ENCODE measurements at places on chromosomes 2 and 18.

- no peak overlapping the region for H3K4me3 ChIP-seq
- H3K27ac ChIP-seq: peak overlapping the region; percentile 20
- H3K36me3 ChIP-seq: peaks cover 17% of the 10 kb centered on the region
- DNase-seq: no peak
- no peaks in the 10 kb centered on the region for H3K27me3 ChIP-seq
Observed at GRCh38 chr2:127508631-127509034, 17.7 kb downstream of the IWS1 start.

DNA sequence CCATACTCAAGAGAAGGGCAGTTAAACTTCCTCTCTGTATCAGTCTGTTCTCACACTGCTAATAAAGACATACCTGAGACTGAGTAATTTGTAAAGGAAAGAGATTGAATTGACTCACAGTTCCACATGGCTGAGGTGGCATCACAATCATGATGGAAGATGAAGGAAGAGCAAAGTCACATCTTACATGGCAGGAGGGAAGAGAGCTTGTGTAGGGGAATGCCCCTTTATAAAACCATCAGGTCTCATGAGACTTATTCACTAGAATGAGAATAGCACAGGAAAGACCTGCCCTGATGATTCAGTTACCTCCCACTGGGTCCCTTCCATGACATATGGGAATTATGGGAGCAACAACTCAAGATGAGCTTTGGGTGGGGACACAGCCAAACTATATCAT, 1.4 kb upstream of the IL36B start:
- H3K4me3 ChIP-seq: no peak overlapping the region
- no peak for DNase-seq
- H3K36me3 ChIP-seq: peaks cover 29% of the 10 kb centered on the region
- H3K27me3 ChIP-seq: no peaks in the 10 kb centered on the region
- H3K4me1 ChIP-seq: peaks cover 6% of the 10 kb centered on the region

DNA sequence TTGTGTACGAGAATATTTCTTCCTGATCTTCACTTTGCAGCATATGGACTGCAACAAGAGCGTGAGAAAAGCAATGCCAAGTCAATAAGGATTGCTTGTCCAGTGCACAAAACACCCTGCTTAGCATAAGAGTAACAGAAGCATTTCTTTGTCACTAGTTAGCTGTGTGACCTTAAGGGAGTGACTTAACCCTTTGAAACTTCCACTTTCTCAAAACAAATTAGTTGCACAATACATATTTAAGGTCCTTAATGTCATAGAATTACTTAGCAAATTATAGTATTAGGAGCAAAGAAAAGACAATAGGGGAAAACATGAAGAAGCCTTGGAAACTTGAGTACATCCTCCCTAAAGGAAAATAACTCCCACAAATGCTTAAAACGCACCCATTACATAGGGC, 230.1 kb downstream of the RNF152 start:
- no peaks in the 10 kb centered on the region for H3K36me3 ChIP-seq
- no peak overlapping the region for H3K27ac ChIP-seq
- peaks cover 14% of the 10 kb centered on the region for H3K27me3 ChIP-seq

- peak overlapping the region; percentile 84 for H3K4me3 ChIP-seq
- peak; percentile 10 for DNase-seq
- peaks cover 7% of the 10 kb centered on the region for H3K4me1 ChIP-seq
- no peaks in the 10 kb centered on the region for H3K36me3 ChIP-seq
Observed at GRCh38 chr2:164840458-164840929, 1.1 kb downstream of the COBLL1 start.

GRCh38 chr2:233901884-233902283, 15.3 kb upstream of the TRPM8 start:
- peaks cover 9% of the 10 kb centered on the region for H3K4me1 ChIP-seq
- H3K4me3 ChIP-seq: no peak overlapping the region
- peaks cover 8% of the 10 kb centered on the region for H3K27me3 ChIP-seq
- H3K36me3 ChIP-seq: peaks cover 2% of the 10 kb centered on the region

DNA sequence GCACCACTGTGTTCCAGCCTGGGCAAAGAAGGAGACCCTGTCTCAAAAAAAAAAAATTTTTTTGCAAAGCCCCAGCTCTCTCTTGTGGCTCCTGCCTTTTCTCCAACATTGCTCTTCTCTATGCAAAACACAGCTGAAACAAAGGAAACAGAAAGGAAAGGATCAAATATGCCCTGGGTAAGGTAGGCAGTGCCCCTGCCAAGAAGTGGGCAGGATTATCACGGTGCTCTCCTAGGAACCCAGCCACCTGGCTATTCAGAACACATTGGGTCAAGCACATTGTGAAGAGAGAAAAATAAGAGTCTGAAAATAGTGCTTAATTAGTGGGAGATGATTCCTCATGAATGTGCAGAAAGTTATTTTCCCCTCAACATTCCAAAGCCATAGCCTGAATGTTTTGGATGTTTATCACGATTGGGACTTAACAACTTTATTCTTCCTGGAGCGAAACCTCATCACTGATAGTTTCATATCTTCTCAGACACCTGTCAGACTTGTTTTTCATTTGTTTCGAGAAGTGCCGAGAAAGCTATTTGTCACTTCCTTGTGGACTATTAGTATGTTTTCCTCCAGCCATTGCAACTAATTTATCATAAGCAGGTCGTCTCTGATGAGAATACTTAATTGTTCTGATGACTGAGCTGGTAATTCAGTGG, 42.7 kb upstream of the RPL31 start:
- no peak overlapping the region for H3K4me3 ChIP-seq
- H3K27me3 ChIP-seq: no peaks in the 10 kb centered on the region
- H3K27ac ChIP-seq: no peak overlapping the region
- peaks cover 8% of the 10 kb centered on the region for H3K4me1 ChIP-seq

DNA sequence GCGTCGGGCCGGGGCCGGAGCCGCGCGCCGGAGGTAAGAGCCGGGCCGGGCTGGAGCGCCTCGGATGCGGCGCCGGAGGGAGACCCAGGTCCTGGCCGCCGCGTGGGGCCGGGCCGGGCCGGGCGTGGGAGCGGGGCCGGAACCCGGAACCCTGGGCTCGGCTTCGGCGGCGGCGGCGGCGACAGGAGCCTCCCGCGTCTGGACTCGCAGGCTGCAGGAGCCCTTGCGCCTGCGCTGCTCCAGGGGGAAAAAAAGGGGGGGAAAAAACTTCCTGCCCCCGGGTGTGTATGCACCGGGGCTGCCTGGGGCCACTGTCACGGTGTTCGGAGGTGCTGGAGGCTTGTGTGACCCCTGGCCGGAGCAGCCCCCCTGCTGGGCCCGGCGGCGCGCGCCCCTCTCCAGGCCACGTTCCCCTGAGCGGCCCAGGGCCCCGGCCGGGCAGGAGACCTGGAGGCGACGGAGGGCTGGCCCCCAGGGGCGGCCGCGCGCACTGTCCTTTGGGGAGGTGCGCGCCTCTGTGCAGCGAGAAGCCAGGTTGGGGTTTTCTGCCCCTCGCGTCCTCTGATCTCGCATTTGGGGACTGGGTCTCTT, 864 bp downstream of the KLHL29 start:
- H3K4me3 ChIP-seq: peak overlapping the region; percentile 93
- H3K36me3 ChIP-seq: peaks cover 3% of the 10 kb centered on the region
- H3K4me1 ChIP-seq: peaks cover 38% of the 10 kb centered on the region
- peaks cover 79% of the 10 kb centered on the region for H3K27me3 ChIP-seq
- peak; percentile 24 for DNase-seq

DNA sequence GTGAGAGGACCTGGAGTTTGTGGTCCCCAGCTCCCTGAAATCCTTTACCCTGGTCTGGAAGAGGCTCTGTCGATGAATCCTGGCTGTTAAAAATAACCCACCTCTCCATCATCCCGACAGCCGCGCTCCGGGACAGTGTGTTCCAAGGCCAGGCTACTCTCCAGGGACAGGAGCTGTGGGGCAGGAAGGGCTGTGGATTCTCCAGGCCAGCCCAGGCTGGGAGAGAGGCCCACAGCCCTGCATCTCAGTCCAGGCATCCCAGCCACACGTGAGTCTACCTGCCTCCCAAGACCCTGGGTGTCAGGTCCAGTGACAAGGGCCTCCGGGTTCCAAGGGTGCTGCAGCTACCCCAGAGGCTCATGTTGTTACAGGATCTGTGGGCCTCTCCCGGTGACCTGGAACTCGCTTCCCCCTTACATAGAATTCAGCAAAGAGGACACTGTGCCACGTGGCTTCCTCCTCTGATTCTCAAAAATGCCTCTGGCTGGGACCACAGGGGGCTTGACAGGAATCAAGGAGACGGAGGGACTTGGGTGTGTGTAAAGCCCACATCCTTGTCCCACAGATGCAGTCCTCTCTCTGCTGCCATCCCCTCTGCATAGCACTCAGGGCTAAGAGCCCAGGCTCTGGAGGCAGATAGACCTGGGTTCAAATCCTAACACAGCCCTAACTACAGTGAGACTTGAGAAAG, 17.3 kb downstream of the ADRA2B start:
- no peak overlapping the region for H3K27ac ChIP-seq
- no peak overlapping the region for H3K4me3 ChIP-seq
- no peaks in the 10 kb centered on the region for H3K36me3 ChIP-seq
- H3K27me3 ChIP-seq: no peaks in the 10 kb centered on the region
- no peak for DNase-seq
- H3K4me1 ChIP-seq: no peaks in the 10 kb centered on the region

DNA sequence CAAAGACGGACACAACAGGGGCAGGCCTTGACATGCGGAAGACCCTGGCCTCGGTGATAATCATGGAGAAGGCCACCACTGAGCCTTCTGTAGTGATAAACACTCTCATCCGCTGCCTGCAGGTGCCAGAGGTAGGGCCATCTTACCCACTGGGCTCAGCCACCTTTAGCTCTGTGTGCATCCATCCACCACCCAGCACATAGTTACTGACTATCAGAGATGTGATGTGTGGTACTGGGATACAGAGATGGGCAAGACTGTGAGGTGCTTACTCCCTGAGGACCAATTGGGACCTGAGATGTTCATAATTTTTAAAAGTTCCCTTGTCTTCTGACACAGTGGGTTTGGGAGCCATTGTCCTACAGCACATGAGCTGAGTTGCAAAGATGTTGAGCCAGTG, 1.6 kb downstream of the MROH2A start:
- H3K4me1 ChIP-seq: no peaks in the 10 kb centered on the region
- H3K36me3 ChIP-seq: peaks cover 4% of the 10 kb centered on the region
- no peak overlapping the region for H3K27ac ChIP-seq
- H3K27me3 ChIP-seq: peaks cover 13% of the 10 kb centered on the region
- no peak for DNase-seq

DNA sequence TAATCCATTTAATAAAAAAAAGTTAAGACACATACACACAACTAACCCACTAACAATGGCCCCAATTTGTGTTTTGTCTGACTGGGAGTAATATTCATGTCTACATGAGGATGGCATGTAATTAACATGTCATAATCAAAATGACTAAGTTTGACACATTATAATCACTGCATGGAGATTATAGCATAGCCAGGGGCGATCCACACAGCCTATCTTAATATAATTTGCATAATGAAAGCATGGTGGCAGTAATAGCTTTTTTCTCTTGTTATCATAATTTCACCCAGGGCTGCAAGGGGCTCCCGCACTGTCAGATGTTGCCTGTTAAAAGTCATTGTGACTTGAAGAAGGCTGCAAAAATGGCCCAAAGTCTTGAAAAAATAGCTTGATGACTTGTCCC, 243.7 kb downstream of the SMAD2 start:
- H3K27me3 ChIP-seq: peaks cover 12% of the 10 kb centered on the region
- H3K4me1 ChIP-seq: no peaks in the 10 kb centered on the region
- H3K4me3 ChIP-seq: no peak overlapping the region
- H3K36me3 ChIP-seq: no peaks in the 10 kb centered on the region
- DNase-seq: no peak
- H3K27ac ChIP-seq: no peak overlapping the region

- peaks cover 9% of the 10 kb centered on the region for H3K4me1 ChIP-seq
- DNase-seq: no peak
- peaks cover 12% of the 10 kb centered on the region for H3K27me3 ChIP-seq
Observed at GRCh38 chr2:10058251-10059015, 15.1 kb downstream of the KLF11 start.

DNA sequence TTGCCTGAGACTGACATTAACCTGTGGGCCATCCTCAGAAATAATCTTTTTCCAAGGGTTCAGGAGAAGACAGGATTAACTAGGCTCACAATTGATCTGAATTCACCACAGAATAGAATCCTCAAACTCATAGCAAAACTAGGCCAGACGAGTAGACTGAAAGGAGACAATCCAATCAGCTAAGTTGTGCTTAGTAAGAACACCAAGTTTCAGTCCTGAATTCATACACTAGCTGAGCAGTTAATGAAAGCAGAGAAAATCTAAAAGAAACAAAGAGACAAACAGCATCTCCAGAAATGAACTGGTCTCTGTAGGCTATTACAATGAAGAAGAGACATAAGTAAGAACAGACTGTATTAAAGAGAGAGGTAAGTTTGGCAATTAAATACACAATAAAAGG, 89.5 kb downstream of the GORASP2 start:
- H3K4me3 ChIP-seq: no peak overlapping the region
- no peak for DNase-seq
- no peaks in the 10 kb centered on the region for H3K36me3 ChIP-seq

All from activated T-cell treated with anti-CD3 and anti-CD28 coated beads, Interleukin-2, amount 50 U/mL, for 72 hours (primary cell).